NCI-H1930 (cell line): ENCODE measurements at places on chromosomes 2 and 18.

- no peak for DNase-seq
These were observed 20.1 kb upstream of the RMDN2 start for GRCh38 chr2:37904993-37905392.

- peak; percentile 39 for DNase-seq
These were observed 48.1 kb downstream of the TMEM185B start for GRCh38 chr2:120174963-120175581.

GRCh38 chr2:70255637-70256314 is 2.2 kb upstream of the PCYOX1 start:
- DNase-seq, result no peak

GRCh38 chr2:97740590-97741182 is 27.3 kb downstream of the ZAP70 start:
- peak; percentile 28 for DNase-seq

GRCh38 chr2:24199968-24200590 is 25.2 kb downstream of the FAM228A start:
- no peak for DNase-seq

GRCh38 chr18:11115276-11115675 is 34.1 kb downstream of the PIEZO2 start:
- DNase-seq, result no peak

DNA sequence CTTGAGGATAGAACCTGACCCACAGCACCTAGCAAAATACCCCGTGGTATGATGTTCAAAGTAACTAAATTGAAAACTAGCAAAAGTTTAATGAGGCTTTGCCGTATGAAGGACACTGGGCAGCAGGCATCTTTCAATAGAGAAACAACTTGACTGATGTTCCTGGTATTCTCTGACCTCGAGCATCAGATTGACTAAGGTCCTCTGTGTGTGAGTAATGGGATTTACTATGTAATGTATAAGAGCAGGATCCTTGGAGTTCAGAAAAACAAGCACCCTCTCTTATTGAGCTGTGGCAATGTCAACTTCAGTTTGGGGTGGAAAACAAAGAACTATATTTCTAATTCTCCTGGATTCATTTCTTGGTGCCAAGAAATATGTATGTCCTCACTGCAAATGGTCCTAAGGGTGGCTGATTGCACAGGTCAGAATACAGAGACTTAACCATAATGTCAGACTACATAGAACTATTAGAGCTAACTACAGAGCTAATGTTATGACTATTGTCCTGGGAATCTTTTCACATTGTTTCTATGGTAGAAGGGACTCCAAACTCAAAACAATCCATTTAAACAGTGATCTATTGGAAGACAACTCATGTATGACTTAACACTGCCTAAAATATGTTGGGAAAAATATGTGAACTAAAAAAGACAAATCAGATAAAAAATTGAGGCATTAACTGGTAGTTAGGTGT is 4.4 kb downstream of the TNFAIP6 start:
- DNase-seq, result no peak

DNA sequence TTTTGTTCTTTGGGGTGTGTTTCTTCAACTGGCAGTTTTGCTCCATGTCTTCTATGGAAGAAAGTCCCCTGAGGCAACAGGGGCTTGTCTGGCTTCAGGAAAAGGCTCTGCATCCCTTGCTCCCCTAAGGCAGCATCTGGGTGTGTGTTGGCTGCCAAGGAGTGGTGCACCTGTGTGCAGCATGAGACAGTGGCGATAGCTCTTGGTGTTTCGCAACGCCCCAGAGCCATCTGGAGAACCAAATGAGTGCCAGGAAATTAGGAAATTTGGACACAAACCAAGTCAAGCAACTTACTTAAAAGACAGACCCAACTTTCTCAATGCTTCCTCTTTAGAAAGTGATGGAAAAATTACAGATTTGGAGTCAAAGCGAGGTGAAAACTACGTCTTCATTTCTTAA is 1044.4 kb upstream of the CNTNAP5 start:
- no peak for DNase-seq

DNA sequence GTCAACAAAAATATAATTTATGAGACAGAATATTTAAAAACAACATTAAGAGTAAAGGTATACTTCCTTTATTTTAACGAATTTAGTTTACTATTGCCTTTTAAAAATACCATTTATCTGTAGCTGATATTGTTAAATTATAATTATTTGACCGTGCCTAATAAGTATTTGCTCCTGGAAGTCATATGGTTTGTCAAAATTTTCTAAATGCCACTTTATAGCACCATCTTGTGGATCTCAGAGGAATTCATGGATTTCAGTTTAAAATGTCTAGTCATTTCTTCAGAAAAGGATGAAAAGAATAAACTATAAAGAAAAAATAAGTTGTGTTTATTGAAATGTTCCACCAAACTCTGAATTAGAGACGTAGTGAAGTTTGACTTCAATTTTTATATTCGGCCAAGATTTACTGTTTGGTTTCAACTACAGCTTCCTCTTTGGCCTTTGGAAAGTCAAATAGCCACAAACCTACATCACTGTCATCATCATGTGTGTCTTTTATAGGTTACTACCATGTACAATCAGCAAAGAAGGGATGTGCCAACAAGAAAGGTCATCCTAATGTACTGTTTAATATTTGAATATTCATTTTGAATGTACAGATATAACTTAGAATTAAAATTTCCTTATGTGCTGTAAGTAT is 10.3 kb upstream of the FTCDNL1 start:
- no peak for DNase-seq
